ENCODE measurements at places on chromosomes 3 and 15.

DNA sequence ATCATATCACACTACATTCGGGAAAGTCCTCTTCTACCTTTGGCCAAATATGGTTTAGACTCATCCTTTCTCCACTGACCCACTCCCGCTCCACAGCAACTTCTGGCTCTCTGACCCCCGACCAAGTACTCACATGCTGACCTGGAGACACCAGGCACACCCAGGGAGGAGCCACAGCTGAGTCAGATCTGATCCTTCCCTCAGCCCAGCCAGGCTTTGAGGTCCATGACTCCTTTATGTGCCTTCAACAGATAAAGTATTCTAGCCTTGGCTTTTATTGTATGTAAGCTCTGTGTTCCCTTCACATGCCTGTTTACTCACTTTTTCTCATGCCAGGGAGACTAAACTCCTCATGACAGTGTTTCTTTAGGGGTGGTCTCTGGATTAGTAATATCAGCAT lies 166.9 kb upstream of the UMPS start:
- no peak for DNase-seq

DNA sequence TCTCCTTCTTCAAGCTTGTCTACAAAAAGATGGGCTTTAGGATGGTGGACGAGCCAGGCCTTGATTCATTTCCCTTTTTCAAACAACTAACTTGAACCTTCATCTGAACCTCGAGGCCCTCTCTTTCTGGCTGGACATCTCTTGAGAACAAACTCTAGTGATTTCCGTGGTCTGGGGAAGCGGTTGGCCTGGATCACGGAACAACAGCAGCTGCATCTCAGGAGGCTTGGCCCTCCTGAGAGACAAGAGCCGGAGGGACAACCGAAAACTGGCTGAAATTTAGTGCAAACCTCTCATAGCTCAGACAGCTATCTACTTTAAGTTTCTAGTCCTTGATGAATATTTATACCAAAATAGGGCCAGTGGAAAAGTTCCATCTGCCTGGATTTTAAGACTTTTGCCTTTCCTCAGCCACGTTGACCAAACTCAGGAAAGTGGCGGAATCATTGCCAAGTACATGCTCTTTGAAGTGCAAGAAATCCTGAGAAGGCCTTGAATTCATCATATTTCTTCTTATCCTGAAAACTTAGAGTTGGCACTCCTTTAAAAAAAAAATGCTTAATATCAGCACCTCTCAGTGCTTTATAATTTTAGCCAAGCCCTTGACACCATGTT lies 14.5 kb downstream of the LMCD1 start:
- DNase-seq: no peak

GRCh38 chr15:60043744-60044435 lies 39.8 kb downstream of the FOXB1 start:
- no peak for DNase-seq

DNA sequence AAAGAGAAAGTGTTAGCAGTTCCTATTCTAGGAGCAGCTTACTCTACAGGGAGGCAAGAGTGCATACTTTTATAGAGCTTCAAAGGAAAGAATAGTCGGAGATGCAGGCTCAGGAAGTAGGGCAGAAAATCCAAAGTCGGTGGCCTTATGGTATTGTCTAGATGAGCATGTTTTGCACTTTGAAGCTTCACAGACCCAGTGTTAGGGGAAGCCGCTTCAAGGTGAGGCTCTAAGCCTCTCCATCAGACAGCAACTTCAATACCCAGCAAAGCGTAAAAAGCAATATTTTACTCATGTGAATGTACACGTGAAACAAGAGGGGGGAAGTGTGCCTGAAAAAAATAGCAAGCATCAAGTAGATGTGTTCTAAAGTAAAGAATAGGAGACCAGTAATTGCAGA lies 125.6 kb upstream of the RASGRP1 start:
- DNase-seq: no peak

DNA sequence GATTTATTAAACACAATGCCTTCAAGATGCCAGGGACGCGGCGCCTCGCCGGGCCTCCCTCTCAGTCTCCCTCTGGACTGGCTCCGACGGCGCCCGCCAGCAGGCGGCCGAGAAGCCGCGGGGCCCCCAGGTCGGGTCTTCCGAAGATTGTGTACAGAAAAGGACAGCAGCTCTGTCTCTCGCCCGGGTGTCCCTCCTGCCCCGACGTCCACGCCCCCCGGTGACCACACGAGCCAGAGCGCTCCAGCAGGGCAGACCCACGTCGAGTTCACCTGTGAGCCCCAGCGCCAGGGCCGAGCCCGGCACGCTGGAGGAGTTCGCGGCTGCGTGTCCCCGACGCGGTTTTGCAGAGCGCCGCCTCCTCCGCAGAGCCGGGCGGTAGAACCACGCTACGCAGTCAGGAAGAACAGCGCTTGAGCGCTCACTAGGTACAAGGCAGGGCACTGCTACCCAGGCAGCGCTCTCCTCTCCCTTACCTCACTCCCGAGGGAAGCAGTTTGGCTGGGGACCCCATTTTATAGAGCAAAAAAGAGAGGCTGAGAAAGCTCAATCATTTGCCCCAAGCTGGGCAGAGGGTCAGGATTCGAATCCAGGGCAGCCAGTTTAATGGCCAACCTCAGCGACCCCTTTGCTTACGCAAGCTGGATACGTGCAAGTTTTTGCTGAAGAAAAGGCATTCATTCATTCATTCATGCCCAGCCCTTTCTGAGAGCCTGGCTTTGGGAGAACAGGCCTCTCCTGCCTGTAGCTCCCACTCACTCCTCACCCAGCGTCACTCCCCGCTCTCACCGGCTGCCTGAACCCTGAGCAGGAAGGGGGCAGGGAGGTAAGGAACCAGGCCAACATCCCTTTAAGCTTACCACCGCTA lies 3.0 kb upstream of the TLE3 start:
- DNase-seq: peak; percentile 80
